ENCODE measurements at places on chromosomes 3 and 15. TPM values are rescaled to one million over a fixed set of nuclear protein-coding genes. Genes with fewer than 3 reads are reported as not detected.

DNA sequence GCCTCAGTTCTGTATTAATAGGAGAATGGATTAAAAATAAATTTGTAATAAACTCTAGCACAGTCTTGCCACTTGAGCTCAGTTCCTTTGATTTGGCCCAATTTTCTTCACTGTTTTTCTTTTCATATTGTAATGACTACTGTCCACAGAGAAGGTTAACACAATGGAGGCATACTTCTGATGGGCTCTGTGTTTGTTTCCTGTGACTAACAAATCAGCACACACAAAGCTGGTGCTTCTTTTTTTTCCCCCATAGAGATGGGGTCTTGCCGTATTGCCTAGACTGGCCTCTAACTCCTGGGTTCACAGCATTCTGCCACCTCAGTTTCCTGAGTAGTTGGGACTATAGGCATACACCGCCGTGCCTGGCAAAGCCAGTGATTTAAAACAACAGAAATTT lies 182.2 kb downstream of the GHSR start:
- no peak for DNase-seq

- DNase-seq, result no peak
Measured at GRCh38 chr15:71752604-71753289, 57.6 kb upstream of the NR2E3 start.

ANKDD1A gene
- 1.4 TPM for total RNA-seq

- DNase-seq, result no peak
Measured at GRCh38 chr3:173891272-173892100, 493.9 kb downstream of the NLGN1 start.

GRCh38 chr3:184284696-184285095 lies 8.9 kb downstream of the ECE2 start:
- DNase-seq, result no peak

- no peak for DNase-seq
Measured at GRCh38 chr3:172506094-172506493, 17.1 kb downstream of the TNFSF10 start.

DNA sequence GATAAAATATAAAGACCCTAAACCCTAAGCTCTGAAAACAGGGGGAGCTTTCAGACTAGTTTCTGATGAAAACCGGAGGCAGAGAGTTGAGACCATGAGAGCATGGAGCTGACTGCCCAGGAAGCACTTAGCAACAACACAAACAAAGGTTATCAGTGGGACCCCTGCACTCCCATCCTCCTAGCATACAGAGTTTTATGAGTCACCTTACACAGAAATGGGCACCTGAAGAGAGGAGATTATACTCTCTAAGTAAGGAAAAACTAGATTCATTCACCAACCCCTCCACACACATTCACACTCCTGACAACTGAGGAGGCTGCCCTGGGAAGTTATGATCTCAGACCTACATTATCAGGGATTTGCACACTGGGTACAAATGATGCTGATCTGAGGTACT lies 261.7 kb downstream of the ULK4 start:
- DNase-seq, result no peak

POLQ gene
- 0.63 TPM for total RNA-seq

GRCh38 chr15:67181221-67181639 lies 73.2 kb downstream of the AAGAB start:
- peak; percentile 43 for DNase-seq

DNA sequence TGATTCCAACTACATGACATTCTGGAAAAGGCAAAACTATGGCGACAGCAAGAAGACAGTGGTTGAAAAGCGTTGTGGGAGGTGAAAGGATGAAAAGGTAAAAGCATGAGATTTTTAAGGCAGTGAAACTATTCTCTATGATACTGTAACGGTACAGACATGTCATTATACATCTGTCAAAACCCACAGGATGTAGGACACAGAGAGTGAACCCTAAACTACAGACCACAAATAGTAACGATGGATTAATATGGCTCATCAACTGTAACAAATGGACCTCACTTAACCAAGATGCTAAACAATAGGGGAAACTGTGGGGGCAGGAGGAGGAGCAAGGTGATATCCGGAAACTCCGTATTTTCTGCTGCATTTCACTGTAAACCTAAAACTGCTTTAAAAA lies 39.1 kb downstream of the MYO9A start:
- DNase-seq, result no peak

GRCh38 chr3:126540342-126540849 lies 16.4 kb downstream of the CHST13 start:
- no peak for DNase-seq

DNA sequence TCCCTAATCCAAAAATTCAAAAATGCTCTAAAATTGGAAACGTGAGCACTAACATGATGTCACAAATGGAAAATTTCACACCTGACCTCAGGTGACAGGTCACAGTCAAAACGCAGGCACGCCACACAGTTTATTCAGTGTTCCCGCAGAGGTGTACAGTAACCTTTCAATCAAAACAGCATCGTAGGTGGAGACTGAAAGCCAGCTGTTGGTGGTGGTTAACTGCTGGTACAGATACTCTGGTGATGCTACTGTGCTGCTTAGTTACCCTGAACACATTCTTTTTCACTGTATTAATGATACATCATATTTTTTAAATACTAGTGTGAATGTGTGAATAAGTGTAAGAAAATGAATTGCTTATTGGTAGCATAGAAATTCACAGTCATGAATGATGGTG lies 23.8 kb downstream of the RAB11A start:
- no peak for DNase-seq

DNA sequence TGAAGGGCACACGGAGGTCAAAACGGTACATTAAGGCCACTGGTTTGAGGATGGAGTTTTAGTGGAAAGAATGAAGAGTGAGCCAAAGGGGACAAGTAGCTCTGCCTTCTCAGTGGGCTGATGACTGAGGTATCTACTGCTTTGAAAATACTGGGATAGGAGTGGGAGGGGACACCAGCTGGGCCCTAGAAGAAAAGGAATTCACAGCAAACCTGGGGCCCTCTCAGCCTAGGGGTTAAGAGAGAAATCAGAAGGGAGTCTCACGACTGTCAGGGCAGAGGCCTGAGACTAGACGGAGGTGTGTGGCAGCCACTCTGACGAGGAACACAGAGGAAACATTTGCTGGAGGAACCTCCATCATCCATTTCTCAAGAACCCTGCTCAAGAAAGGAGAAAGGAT lies 75.1 kb downstream of the TNIK start:
- no peak for DNase-seq

CCRL2 gene
- total RNA-seq, result 1.1 TPM

CMC1 gene
- total RNA-seq, result 2.4 TPM

DNA sequence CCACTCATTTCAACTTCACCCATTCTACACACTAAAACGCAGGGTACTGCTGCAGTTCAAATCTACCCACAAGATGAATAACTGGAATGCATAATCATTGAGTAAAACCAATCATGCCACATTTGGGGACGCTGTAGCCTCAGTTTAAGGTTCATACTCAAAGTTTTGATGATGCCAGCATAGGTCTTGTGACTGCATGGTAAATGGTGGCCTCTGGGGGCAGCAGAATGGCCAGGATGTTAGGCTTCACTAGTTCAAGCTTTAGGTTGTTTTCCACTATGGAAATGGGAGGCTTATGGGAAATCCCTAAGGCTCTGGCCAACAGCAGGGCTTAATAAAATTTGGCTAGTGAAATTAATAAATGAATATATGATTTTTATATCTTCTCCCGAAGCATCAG lies 104.3 kb upstream of the TSC22D2 start:
- no peak for DNase-seq

DNA sequence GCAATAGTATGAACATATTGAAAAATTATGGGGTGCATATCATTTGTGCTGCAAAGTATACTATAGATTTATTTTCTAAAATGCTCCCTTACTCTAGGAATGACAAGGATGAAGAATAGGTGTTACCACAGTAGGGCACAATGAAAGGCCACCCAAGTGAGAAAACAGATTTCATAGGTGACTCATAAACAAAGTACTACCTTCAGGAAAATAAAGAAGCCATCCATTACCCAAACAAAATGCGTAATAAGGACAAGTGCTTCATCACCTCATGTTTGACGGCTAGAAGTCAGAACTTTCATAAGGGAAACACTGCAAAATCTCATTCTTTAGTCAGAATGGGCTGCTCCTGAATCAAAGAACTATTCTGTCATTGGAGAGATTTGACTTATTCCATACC lies 116.6 kb downstream of the MFSD1 start:
- no peak for DNase-seq

GRCh38 chr15:48781481-48782081 lies 29.3 kb downstream of the CEP152 start:
- no peak for DNase-seq

CAMKV gene
- total RNA-seq, result not detected

DNA sequence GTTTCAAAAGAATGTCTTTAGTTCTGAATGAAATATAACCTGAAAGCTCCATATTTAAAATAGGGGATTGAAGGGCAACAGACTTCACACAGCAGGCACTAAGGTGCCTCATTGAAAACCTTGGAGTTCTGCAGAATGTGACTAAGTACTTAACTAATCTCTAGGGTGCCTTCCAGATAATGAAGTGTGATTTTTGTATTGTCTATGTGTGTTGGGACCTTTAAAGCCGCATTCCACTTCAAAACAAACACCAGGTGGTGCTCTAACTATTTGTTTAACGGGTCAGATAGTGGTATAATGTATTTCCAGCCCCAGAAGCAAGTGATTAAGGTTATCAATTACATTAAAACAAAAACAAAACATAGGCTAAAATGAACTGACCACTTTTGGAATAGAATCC lies 28.0 kb downstream of the TFG start:
- no peak for DNase-seq

XIRP1 gene
- total RNA-seq, result not detected

PDHB gene
- 108 TPM for total RNA-seq

GABPB1 gene
- total RNA-seq, result 20.2 TPM

DCLK3 gene
- 0.16 TPM for total RNA-seq

- no peak for DNase-seq
Measured at GRCh38 chr15:50930792-50931191, 22.3 kb downstream of the AP4E1 start.

GRCh38 chr3:124230998-124231397 lies 239.1 kb upstream of the ROPN1 start:
- no peak for DNase-seq

GRCh38 chr15:67076147-67076843 lies 10.9 kb downstream of the SMAD3 start:
- DNase-seq, result no peak

DNA sequence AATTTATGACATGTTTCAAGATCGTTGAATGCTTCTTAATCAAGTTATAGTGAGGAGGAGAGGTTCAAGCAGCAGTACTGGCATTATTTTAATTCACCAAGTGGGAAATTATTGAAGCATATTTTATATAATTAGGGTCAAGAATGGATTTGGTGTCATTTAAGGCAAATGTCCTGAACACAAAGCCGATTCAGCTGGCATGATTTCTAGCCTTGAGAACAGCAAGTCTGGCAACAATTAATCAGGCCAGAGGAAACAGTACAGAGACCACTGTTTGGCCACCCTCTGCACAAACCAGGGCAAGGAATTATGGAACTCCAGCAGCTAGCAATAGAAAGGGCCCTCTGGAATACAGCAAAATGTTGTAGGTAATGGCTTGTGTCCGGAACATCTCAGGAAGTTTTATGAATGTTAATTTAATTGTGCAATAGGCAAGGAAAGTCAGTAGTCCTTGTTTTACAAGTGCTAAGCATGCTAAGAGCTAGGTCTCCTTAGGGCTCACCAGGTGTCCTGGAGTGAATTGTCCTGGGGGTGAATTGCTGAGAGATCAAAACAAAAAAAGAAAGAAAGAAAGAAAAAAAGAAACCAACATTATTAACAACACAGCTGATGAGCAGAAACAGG lies 38.7 kb upstream of the SNRK start:
- no peak for DNase-seq

- no peak for DNase-seq
Measured at GRCh38 chr15:86236356-86237110, 156.9 kb downstream of the AGBL1 start.

DNA sequence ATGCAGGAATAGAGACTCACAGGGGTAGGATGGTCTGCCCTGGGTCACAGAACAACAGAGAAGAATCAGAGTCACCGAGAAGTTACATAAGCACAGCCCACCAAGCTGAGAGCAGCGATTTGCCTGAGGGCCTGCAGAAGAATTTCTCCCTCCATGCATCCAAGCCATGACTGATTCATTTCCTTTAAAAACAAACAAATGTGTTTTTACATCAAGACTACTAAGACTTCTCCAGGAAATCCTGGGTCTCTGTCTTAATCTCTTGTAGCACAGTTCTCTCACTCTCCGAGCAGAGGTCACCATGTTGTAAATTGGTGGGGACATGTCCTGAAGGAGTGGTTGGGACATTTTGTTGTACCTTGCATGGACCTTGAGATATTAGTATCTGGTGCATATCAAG lies 159.8 kb downstream of the THSD4 start:
- no peak for DNase-seq

Measured in lower leg skin (tissue), 4 donors.